ENCODE measurements at places on chromosomes 2 and 18.

DNA sequence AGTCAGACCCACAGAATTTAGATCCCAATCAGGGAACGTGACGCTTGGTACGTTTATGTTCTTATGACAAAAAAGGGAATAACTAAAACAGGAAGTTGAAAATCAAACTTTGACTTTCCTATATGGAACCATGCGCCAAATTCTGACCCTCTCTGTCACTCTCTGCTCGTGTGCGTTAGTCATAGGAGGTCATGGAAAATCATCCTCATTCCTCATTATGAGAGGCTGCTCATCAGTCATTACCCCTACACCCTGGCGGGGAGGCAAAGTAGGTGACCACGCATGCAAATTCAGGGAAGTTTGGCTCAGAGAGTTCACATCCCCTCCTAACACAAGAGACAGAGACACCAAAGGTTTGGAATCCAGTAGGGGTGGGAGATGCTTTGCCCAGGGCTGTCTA lies 15.5 kb downstream of the IL1F10 start:
- no peak for DNase-seq

DNA sequence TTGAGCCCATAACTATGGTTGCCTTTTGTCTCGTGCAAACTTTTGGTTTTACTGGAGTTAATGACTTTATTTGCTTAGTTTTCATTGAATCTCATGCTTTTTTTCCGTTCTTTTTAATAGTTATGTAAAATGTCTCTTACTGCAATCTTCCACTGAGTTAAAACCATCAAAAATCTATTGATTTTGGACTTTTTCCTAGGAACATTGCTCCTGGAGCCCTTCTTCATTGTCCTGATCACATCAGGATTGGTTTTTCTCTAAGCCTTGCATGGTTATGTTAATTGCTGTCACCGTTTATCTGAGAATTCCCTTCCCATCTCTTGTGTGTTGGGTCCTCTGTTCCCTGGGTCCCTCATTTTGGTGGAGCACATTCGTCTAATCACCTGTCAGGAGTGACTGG lies 125.5 kb downstream of the PARD3B start:
- no peak for DNase-seq

GRCh38 chr18:75857558-75857957 lies 430.1 kb upstream of the SMIM21 start:
- DNase-seq: no peak

GRCh38 chr2:199405241-199405640 lies 52.5 kb downstream of the SATB2 start:
- DNase-seq: no peak

GRCh38 chr2:98866033-98866432 lies 70.0 kb downstream of the CRACDL start:
- DNase-seq: no peak

DNA sequence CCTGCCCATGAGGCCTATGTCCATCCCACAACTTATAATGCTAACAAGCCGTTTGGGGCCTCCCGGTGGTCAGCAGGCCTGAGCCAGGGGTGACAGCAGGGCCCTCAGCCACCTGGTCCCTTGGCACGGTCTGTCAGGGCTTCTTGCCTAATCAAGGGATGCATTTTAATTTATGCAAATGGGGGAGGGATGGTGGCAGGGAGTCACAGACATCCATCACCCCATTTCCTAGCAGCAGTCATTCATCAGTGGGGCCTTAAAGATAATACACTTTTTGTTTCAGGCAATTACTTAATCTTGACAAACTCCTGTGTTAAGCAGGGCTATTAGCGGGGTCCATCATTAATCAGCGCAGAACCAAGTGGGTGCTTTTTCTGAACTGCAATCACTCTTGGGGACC lies 174.5 kb downstream of the GLI2 start:
- no peak for DNase-seq

Data from stimulated activated CD4-positive, alpha-beta T cell treated with anti-CD3 and anti-CD28 coated beads, Interleukin-15, amount 100 ng/mL, for 48 hours (primary cell).